ENCODE measurements at places on chromosomes 3 and 15.

GRCh38 chr3:133294253-133294652 is 105.6 kb upstream of the BFSP2 start:
- no peak for DNase-seq

GRCh38 chr3:188064831-188065493 is 89.0 kb upstream of the LPP start:
- no peak for DNase-seq

DNA sequence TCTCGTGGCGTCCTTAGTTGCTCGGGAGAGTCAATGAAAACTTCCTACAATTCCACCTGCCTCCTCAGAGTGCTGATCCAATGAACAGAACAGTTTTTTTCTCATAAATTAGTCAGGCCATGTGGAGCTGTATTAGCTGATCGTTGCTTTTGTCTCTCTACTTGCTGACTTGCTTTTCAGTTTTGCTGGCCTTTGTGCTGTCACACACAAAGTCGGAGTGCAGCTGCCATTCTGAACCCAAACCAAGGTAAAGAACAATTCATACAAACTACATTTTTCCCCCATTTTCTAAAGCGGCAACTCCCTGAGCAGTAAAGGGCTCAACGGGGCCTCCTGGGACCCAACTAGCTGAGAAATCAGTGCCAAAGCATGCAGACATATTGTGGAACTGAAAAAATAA is 43.1 kb downstream of the MEIS2 start:
- no peak for DNase-seq

DNA sequence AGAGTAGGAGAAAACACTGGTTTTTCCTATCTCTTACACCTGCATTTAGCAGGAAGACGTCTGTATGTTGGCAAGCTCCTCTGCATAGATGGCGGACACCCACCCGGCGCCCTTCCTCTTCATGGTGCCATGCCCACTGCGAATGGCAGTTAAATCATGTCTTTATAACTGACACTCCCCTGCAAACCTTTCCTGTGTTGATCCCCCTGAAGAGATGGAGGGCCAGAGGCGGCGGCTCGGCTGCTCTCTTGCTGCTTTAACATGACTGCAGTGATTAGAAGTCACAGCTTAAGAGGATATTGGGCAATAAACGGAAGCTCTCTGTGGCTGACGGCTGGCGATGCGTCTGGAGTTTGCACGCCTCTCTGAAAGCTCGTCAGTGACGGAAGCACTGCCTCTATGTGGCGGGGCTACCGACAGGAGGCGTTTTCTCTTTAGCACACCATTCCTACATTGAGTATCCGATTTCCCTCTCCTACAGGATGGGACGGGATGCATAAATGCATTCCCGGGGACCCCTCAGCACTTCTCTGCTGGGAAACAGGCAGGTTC is 25.5 kb upstream of the SNRPA1 start:
- DNase-seq, result peak; percentile 24

GRCh38 chr15:30984542-30984941 is 6.9 kb downstream of the MTMR10 start:
- no peak for DNase-seq

- no peak for DNase-seq
These were observed 617.4 kb downstream of the SI start for GRCh38 chr3:164460851-164461250.

GRCh38 chr3:62922326-62922725 is 47.1 kb upstream of the CADPS start:
- DNase-seq, result no peak

DNA sequence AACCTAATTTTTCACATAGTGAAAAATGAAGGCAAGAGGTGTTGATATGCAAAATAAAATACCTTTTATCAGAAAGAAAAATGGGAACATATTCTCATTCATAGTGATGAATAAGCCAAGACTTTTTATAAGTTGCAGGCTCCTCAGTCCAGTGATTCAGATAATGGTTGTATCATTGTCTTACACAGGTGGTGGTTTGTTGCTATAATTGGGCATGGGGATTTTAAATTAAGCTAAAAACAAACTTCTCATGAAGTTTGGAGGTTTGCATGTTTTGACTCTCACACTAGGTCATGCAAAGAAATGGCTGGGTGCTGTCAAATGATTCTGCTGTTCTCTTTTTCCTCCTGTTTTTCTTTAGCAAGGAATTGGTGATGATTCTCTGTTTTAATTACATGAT is 60.8 kb upstream of the SKIL start:
- no peak for DNase-seq

Measured in activated T-helper 1 cell treated with anti-CD3 and anti-CD28 coated beads, Interleukin-2, amount 50 U/mL, for 16 hours (primary cell).